Mucosa of gallbladder (tissue), 1 donor: ENCODE measurements at places on chromosomes 16 and 17. TPM values are rescaled to one million over a fixed set of nuclear protein-coding genes. Genes with fewer than 3 reads are reported as not detected.
A peak's percentile ranks its signal among the peaks of the same experiment; 100 is the strongest.

DNA sequence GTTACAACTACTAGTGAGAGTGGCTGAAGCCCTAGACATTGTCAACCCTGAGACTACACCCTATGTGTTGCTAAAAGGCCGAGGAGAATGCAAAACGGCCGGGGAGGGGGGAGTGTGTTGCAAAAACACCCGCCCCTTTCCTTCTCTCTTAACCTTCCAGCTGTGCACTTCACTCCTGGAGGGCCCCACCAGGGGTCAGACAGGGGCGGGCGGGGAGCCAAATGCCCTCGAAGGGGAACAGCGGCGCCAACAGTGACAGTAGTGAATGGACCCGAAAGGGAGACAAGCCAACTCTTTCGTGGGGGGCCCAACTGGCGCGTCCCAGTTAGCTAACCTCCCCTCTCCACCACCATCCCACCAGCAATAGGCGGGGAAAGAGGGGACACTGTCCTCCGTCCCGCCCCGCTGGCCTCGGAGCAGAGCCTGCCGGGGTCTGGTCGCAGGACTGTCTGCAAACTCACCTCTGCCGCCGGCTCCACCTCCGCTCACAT is 352 bp downstream of the MARF1 start:
- peak; percentile 38 for DNase-seq

DNA sequence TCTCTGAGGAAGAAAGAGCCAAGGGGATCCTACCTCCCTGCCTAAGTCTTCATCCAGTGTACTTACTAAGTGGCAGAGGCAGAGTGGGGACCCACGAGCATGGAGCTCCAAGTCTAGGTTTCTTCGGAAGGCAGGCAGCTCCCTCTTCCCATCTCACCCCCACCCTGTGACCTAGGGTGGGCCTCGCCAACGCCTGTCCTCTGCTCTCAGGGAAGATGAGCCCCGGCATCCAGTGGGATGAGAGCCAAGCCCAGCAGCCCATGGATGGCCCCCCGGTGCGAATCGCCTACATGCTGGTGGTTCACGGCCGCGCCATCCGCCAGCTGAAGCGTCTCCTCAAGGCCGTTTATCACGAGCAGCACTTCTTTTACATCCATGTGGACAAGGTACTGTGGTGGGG is 8.3 kb downstream of the XYLT2 start:
- no peak for DNase-seq

GRCh38 chr17:75315541-75316243 is 26.5 kb upstream of the SLC25A19 start:
- DNase-seq = no peak

- no peak for DNase-seq
These were observed 2.0 kb upstream of the CAVIN1 start for GRCh38 chr17:42424991-42425610.

GRCh38 chr17:67215991-67216421 is 29.0 kb downstream of the HELZ start:
- no peak for DNase-seq

- DNase-seq = no peak
These were observed 16.8 kb downstream of the KCTD5 start for GRCh38 chr16:2698965-2699750.

GRCh38 chr16:1929578-1930337 is 11.5 kb upstream of the HS3ST6 start:
- peak; percentile 90 for DNase-seq

DNA sequence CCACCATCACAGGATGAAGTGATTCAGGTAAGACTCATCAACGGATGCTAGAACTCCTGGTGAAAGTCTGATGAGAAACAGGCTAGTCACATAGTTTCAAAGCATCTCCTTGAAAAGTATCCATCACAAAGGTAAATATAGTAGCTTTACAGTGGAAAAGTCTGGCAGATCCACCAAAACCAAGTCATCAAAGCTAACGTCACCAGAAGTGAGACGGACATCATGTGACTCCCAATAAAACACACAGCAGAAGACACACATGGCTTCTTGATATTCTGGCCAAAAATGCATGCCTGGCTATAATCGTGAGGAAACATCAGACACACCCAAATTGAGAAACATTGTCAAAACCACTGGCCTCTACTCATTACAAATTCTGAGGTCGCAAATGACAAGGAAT is 17.9 kb upstream of the TRPV3 start:
- no peak for DNase-seq

- DNase-seq = no peak
These were observed 39.6 kb downstream of the CYLD start for GRCh38 chr16:50781518-50781917.

- no peak for DNase-seq
These were observed 21.2 kb downstream of the DHODH start for GRCh38 chr16:72029567-72030271.

DNA sequence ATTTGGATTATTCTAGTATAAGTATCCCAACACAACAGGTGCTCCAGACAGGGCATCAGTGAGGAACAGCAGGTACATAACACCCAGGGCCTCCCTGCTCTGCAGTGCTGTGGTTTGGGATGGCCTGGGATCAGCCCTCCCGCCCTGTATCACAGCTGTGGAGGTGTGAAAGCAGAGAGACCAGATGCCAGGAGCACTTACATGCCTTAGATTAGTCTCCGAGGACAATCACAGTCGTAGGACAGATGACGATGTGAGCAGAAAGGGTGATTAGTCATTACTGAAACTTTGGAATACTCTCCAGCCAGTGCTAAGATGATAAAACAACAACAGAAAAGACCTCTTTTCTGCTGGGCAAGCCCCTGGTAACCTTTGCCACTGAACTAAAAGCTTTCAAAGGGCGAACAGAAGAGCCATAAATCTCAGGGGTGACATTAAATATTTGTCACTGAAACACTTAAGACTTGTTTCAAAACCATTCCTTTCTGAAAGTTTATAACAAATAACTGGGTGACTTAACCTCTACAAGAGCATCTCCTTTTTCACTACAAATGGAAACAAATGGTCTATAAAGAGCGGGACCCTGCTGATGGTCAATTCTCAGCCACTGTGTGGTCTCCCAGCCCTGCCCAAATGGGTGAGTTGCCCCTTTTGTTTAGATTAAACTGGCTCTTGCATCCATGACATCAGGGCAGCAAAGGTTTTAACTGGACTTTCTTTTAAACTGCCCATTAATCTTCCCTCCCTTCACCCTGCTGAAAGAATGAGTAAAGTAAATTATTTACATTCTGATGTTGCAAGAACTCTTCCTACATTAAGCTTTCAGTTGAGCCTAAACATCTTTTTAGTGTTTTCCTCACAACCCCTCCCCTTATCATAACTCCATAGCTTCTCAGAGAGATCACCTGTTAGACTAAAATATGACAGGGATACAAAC is 183.1 kb upstream of the COX10 start:
- DNase-seq = no peak

- no peak for DNase-seq
These were observed 20.6 kb downstream of the TPPP3 start for GRCh38 chr16:67372664-67373063.

Gene KRT33B
- total RNA-seq = not detected

Gene TBC1D3K
- total RNA-seq = not detected

Gene OR2C1
- 0.14 TPM for total RNA-seq

Gene MYH2
- 2.4 TPM for total RNA-seq
